Pons (tissue), 1 donor: ENCODE measurements at places on chromosomes 12 and 14.
A peak's percentile ranks its signal among the peaks of the same experiment; 100 is the strongest.

DNA sequence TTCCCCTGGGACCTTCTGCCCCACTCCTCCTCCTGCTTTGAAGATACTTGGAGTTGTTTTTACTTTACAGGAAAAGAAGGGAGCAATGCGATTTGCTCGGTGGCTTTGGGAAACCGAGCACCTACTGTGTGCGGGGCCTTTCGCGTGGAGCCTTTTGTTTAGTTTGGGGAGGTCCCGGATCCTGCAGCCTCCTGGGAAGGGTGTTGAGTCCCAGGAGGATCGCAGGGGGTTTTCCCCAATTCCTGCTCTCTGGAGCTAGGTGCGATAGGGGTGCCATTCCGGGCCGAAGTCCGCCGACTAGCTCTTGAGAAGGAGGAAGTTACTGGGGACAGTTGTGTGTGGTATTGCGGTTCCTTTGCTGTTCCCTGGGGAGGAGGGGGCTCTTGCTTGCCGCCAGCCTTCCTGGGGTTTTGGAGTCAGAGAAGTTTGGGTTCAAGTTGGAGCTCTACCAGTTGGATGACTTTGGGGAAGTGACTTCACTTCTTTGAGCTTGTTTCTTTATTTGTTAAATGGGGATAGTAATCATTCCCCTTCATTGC lies 1.1 kb downstream of the BRI3BP start:
- peak; percentile 24 for DNase-seq

- DNase-seq = no peak
Observed at GRCh38 chr12:113392988-113393579, 10.6 kb downstream of the SDS start.

DNA sequence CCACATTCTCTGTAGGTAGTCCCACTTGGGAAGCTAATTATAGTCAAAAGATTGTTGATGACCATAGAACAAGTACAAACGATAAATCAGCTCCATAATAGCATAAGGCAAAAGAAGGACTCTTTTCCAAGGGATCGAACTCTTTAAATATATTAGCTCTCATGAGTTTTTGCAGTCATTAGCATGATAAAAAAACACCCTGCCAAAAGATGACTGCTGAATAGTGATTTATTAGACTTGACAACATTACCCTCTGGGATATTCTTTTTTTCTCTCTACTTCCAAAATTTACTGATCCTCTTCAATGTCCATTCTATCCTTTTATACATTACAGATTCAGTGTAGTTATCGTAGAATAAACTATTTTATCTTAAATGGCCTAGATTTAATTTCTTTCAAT lies 14.2 kb downstream of the EPYC start:
- no peak for DNase-seq

GRCh38 chr12:112303004-112303403 lies 79.2 kb downstream of the HECTD4 start:
- no peak for DNase-seq

GRCh38 chr12:131901431-131902331 lies 7.3 kb downstream of the ULK1 start:
- no peak for DNase-seq

DNA sequence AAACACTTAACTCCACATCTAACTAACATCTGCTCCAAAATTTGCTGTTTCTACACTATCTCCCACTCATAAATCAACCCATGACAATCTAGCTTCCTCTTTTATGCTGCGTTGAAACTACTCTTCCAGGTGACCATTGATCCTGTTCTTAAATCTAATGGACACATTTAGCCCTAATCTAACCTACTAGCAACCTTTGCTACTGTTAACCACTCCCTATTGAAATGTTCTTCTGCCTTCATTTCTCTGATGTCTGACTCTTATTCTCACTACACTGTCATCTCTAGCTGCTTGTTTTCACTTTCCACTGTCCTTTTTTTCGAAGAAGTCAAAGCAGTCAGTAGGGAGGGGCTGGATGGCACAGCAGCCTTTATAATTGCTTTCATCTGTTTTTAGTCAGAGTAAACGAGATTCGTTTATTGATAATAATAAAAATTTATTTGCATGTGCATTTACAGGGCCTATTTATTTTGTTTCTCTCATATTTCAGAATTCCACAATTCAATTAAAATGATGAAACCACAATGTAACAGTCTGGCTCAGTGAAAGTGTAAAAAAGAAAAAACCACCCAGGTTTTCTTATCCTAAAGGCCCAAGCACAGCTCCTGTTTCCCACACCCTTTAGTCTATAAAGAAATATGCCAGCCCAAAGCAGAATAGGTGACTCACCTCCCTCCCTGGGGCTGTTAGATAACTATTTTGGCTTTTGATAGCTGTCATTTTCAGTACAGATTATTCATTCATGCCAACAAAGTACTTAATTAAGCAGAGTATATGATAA lies 44.9 kb downstream of the ATP2B1 start:
- no peak for DNase-seq

GRCh38 chr12:28367993-28368392 lies 177.7 kb downstream of the CCDC91 start:
- no peak for DNase-seq

GRCh38 chr12:82383930-82384552 lies 25.7 kb downstream of the METTL25 start:
- DNase-seq = peak; percentile 57

DNA sequence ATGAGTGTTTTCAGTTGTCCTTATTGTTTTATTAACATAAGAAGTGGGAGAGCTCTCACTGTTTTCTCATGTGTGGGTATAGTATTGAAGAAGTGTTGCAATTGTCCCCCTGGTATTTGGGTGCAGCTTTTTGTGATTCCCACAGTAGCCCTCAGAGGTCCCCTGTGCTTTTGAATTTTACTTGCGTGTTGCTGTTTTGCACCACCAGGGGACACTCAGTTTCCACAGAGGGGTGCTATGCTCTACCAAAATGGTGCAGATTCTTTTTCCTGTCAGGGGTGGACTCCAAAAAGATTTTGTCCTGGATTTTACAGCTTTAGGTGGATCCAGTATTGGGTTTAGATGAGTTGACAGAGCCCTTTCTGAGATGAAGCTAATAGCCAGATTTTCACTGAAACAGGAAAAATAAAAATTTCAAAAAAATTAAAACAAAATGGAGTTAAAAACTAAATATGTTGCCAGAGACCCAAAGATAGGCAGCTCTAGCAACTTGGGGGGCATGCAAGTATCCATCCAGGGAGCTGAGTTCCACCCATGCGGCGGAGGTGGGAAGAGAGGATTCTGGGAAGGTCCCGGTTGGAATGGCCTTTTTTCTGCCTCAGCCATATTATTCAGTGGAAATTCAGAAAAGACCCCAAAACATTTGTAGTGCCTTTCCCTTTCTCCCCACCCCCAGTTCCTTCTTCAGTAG lies 50.2 kb downstream of the TTLL5 start:
- peak; percentile 85 for DNase-seq

- peak; percentile 95 for DNase-seq
Observed at GRCh38 chr14:75709207-75709812, 48.3 kb downstream of the TTLL5 start.

DNA sequence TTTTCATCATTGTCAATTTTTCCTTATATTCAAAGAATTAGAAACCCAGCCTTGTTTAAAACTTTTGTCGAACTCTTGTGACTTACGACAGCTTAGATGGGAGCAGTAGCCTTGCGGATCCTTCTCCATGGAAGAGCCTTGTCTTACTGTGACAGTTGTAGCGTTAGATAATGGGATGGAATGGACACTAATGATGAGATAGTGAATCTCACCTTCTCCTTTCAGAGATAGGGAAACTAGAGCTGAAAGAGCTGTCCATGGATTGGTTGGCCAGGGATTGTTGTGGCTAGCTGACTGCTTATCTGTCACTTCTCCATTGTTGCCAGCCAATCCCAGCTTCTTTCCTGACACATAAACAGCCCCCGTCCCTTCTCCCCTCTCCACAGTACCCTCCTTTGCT lies 59.4 kb downstream of the BHLHE41 start:
- no peak for DNase-seq

DNA sequence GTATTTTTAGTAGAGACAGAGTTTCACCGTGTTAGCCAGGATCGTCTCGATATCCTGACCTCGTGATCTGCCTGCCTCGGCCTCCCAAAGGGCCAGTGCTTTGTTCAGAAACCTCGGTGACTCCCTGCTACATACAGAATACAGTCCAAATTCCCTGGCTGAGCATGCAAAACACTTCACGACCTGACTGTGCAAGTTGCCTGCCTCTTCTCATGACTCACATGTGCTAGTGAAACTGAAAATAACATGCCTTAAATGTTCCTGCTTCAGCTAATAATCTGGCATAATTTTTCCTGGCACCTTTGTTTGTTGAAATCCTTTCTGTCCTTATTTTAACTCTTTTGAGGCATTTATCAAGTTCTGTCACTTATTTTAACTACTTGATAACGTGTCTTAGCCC lies 8.2 kb downstream of the DMAC2L start:
- DNase-seq = no peak

DNA sequence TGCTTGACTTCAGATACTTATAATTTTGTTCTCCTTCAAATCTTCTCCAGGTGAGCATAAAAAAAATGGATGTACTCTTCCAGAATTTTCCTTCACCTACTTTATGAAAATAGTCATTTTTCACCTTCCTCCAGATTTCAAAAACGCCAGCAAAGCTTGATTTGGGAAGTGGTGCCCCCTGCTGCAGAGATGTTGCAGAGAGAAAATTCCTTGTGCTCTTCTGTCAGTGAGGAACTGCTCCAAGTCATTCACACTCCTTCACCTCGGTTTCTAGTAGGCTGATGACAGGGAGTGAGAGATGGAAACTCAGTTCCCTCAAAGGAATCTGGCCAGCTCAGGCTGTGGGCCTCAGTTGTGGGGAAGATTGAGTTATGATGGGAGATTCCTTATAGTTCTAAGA lies 24.2 kb upstream of the RNASE3 start:
- peak; percentile 24 for DNase-seq

GRCh38 chr14:67313153-67313552 lies 46.5 kb downstream of the ATP6V1D start:
- no peak for DNase-seq
